Naive thymus-derived CD4-positive, alpha-beta T cell (primary cell): ENCODE measurements at places on chromosomes 12 and 14.
A peak's percentile ranks its signal among the peaks of the same experiment; 100 is the strongest.

DNA sequence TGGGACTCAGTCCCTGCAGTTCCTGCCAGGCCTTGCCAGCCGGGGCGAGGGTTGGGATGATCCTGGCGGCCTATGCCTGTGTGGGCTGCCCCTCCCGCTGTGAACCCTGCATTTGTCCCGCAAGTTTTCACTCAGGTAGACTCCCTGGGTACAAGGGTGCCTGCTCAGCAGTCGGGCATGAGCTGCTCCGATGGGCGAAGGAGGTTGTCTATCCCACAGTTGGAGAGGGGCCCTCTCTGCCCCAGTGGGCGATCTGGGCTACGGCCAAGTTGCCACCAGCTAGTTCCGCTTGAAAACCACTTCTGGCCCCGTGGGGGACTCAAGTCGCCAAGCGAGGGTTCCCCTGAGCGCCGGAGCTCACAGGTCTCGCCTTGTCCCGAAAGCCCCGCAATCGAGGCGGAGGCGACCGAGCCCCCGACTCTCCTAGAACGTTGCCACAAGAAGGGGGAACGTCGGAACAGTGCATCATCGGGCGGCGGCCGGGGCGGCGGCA is 365 bp upstream of the TPI1 start:
- DNase-seq: no peak

DNA sequence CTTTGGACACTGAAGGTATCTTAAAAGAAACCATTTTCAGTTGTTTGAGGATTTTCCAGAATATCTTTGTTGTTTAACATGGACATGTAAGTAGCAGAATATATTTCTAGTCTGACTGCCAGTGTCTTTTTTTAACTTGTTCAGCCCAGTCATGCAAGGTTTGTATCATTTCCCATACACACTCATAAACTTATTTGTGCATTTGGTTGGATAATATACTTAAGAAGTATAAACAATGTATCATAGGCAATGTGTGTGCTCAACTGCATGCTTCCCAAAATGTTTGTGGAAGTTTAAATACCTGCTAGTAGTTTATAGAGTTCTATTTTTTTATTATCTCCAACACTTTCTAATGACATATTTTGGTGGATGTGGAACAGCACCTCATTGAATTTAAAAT is 707.4 kb upstream of the FBXO33 start:
- DNase-seq: no peak

- no peak for DNase-seq
Observed at GRCh38 chr12:77847060-77847541, 16.4 kb downstream of the NAV3 start.

GRCh38 chr12:120813588-120814153 is 88.0 kb downstream of the ACADS start:
- DNase-seq: no peak

- peak; percentile 51 for DNase-seq
Observed at GRCh38 chr14:69055999-69056788, 77.1 kb upstream of the ACTN1 start.

DNA sequence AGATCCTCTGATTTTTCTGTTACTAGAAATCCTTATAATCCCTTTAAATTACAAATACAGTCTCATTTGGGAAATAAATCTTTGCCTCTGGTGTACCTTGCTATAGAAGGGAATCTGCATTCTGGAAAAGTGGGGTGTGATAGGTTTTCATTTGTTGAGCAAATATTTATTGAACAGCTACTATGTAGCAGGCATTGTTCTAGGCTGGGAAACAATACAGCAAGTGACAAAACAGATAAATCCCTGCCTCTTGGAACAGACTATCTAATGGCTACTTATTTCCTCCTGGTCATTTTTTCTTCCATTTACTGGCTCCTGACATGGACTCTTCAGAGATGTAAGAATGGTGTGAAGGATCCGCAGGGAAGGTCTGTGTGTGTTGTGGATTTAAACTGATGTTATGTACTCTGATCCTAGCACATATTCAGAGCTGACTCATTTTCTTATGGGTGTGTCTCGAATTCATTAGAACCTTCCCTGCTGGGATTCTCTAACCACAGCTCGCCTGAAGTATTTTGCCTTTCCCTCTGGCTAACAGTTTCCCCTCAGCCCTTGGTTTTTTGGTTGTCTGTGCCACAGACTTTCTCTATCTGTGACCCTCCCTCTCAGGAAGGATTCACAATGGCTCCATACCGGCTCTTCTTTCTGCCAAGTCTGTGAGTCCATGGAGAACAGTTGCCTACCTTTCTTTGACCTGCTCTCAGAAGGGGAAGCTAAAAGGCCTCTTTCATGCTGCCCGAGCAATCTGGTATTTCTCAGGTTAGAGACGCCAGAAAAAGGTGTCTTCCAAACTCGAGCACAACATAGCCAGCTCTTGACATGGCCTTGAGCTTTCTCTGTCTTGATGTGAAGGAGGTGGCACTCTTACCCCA is 53.7 kb downstream of the TMTC2 start:
- DNase-seq: no peak

DNA sequence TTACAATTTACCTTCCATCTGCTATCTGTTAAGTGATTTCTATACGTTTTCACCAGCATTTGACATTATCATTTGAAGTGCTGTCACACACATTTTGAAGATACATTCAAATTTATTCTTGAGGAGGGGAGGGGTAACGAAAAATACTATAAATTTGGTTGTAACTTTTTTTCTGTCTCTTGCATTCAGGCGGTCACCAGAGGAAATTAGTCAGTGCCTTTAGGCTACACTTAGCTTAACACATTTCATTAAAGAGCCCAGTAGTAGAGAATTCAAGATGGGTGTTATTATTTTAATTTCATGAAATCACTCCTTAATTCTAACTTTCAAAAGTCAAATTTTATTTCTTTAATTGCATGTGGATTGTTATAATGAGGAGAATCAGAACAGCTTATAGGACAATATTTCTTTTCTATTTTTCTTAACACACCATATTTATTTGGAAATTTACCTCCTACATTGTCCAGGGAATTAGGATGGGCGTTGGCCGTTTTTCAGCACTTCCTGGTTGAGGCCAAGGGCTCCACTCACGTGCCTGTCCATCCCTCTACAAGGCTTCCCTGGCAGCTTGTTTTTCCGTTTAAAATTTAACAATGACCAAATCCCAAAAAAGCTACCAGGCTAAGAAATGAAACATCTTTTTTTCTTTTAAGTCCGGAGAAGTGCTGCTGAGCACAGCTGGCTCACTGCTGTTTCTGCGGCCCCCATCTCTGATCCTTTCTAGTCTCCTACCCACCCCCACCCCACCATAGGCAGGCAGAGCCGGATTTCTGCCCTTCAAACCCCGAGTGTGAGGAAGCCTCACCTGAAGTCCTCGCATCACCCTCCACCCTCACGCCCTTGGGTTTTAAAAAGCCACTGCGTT is 1.1 kb upstream of the FAR2 start:
- no peak for DNase-seq

DNA sequence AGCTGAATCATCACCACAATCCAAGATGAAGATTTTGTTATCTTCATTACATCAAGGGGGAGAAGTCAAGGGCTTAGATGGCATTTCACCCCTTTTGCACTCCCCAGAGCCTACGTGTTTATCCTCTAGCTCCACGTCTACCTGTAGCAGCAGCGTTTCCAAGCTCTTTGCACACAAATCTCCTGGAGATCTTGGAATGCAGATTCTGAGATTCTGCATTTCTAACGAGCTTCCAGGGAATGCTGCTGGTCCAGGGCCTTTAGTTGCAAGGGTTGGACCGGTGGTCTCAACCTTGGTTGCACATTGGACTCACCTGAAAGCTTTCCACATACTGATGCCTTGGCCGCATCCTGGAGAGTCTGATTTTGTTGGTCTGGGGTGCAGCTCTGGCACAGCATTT is 49.5 kb upstream of the STON2 start:
- no peak for DNase-seq

- no peak for DNase-seq
Observed at GRCh38 chr14:85483037-85483436, 46.9 kb upstream of the FLRT2 start.

DNA sequence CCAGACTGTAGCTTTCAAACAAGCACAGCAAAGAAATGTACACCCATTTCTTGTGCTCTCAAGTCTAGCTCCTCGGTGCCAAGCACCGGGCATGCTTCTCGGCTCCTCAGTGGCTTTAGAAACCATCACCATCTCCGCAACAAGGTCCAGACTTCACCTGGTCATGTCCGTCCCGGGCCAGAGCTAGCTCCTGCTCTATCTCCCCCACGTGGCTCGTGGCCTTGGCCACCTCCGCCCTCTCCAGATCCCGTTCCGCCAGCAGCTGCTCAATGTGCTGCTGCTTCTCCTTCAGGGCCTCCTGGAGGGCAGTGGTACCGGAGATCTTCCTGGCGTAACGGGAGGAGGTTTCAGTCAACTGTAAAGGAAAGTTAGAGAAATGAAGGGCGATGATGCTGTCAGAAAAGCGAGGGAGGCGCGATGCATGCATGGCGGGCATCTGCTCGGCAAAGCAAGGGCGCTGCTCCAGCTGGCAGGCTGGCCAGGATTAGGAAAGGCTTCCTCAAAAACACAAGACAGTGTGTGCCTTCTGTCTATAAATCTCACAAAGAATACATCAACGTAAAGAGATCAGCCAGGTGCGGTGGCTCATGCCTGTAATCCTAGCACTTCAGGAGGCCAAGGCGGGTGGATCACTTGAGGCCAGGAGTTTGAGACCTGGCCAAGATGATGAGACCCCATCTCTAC is 67.4 kb downstream of the CLIP1 start:
- DNase-seq: no peak

DNA sequence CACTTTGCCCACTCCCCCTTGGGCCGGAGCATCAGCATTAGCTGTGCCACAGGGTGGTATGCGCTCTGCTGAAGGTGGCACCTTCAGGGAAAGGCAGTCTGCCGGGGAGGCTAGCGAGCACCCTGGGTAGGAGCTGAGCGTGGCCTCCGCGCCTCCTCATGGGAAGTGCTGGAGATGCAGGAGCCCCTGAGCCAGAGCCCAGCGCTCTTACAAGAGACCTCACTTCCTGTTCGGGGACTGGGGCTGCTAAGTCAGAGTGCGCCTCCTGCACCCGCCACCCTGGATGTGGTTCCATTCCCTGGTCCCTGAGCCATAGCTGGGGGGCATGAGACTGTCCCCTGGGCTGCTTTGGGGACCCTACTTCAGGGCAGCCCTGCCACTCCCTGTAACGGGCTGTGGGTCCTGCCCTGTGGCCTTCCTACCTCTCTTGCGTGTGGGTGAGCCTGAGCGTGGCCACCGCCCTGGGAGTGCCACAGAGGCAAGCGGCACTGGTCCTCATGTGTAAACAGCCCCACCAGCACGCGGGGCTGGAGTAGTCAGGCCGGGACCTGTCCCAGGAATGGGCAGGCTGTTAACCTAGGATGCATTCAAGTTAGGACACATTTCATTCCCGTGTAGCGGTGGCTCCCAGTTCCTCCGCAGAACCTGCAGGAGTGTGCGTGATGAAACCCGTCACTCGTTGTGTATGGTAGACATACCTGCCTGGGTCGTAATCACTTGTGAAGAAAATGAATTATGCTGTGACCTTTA is 19.4 kb downstream of the COA8 start:
- DNase-seq: no peak

DNA sequence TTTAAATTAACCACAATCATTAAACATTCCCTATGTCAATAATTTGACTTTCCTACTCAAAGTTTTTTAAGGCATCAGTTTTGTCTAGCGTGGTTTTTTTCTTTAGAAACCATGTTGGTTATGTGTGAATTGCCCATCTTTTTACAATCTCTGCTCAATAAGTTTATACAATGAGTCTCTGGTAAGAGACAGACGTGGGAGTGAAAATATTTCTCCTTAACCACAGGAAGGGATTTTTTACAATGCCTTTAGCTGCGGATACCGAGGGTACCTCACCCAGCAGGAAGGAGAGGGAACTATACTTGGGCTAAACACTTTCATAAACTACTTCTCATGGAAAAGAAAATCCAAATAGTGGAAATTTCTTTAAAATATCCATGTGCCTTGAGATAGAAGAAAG is 191.4 kb upstream of the BCL2L14 start:
- no peak for DNase-seq

GRCh38 chr14:38737686-38738407 is 365.2 kb downstream of the SEC23A start:
- DNase-seq: no peak

DNA sequence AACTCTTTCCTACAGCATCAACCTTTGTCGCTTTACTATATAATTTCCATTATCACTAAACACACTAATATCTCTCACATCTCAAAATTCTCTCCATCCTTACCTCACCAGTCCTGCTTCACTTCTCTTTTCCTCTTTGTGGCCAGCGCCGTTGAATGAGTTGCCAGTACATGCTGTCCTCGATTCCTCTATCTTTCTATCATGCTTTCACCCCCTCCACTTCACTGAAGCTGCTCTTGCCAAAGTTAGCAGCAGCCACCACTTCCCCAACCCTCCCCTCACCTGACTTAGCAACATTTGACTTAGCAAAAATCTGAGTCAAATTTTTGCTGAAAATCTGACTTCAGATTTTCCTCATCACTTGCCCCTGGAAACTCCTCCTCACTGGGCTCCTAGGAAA is 210.4 kb downstream of the ANO6 start:
- DNase-seq: no peak

DNA sequence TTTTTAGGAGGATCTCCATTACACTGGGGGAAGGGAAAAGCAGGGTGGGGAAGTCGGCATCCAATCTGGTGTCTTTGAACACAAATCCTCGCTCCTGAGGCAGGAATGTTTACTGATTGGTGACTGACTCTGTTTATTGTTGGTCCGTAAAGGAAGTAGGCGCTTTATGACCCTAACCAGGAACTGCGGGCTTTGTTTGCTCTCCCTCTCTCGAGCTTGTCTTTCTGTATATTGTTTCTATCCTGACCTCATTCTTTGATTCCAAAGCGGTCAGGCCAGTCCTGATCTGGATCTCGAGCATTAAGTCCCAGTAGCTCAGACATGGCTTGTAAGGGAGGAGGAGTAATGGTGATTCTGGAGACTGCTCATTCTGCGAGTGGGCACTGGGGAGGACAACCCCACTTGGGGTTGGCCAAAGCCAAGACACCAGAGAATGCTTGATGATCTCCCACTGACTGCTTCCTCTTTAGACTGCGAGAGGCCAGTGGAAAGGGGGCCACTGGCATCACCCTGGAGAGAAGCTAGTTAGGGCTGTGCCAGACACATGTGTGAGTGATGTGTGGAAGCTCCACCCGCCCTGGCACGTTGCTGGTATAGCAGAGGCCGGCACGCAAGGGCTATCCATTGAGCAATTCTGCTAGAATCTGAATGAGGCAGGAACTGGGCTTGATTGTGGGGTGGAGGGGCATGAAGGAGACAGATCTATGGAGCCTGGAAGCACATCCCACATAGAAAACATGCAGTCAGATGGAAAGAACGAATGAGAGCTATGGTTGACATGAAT is 194.6 kb downstream of the PAX9 start:
- DNase-seq: no peak

GRCh38 chr14:72845683-72846082 is 48.2 kb downstream of the DPF3 start:
- DNase-seq: no peak
